ENCODE measurements at places on chromosomes 4 and X.
A peak's percentile ranks its signal among the peaks of the same experiment; 100 is the strongest.

- no peak for DNase-seq
These were observed 33.6 kb upstream of the JADE1 start for GRCh38 chr4:128775916-128776315.

DNA sequence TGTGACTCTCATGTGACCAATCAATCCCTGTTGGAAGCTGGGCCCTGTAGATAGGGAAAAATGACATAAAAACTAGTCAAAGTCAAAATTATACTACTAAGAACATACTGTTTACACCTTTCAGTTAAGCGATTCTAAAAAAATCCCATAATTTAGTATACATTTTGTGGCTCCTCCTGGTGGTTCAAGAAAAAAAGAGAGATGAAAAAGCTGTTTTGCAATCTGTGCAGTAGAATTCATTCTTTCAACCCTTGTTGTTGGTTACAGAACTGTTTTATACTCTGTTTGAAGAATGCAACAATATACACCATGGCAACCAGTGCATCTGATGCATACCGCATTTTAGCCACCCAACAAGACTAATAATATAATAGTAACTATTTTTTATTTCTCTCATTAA lies 66.8 kb upstream of the ANK2 start:
- no peak for DNase-seq

DNA sequence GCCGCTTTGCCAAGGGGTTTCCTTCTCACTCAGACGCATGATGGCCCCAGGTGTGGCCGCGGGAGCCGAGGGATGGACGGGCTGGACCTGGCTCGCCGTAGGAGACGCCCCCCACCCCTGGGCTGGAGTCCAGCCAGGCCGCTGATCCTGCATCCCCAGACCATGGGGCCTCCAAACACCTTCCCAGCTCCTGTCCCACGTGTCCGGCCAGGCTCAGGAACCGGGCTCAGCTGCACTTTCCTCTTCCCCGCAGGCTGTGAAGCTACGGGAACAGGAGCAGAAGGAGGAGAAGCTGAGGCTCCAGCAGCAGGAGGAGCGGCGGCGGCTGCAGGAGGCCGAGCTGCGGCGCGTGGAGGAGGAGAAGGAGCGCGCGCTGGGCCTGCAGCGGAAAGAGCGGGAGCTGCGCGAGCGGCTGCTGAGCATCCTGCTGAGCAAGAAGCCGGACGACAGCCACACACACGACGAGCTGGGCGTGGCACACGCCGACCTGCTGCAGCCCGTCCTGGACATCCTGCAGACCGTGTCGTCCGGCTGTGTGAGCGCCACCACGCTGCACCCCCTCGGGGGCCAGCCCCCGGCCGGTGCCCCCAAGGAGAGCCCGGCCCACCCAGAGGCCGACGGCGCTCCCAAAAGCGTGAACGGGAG lies 9.1 kb downstream of the AKAP17A start:
- DNase-seq: no peak

GRCh38 chr4:23728971-23729370 lies 160.9 kb downstream of the PPARGC1A start:
- DNase-seq: no peak

- no peak for DNase-seq
These were observed 4.9 kb downstream of the FGFR3 start for GRCh38 chr4:1797861-1798579.

DNA sequence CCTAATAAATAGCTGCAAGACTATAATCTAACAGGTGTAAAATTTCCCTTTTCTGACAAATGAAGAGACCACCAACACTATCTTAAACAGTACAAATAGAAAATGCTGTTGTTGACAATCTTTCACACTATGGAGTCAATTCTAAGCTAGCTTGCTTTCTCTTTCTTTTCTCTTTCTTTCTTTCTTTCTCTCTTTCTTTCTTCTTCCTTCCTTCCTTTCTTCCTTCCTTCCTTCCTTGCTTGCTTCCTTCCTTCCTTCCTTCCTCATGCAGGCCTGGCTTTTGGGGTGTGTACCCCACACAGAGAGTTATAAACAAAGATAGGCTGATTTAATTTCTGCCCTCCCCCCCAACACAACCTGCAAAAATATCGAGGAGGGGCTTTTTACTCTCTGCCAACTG lies 8.1 kb upstream of the ARX start:
- no peak for DNase-seq

DNA sequence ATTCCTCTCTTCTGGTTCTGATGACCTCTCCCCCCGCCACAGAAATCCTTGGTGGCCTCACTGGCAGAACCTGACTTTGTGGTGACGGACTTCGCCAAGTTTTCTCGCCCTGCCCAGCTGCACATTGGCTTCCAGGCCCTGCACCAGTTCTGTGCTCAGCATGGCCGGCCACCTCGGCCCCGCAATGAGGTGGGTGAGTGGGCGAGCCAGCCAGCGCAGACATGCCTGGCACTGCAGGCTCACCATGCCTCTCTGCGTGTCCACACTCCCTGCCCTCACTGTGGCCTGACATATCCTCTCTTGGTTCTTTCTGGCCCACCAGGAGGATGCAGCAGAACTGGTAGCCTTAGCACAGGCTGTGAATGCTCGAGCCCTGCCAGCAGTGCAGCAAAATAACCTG lies 8.7 kb downstream of the UBA1 start:
- DNase-seq: no peak

DNA sequence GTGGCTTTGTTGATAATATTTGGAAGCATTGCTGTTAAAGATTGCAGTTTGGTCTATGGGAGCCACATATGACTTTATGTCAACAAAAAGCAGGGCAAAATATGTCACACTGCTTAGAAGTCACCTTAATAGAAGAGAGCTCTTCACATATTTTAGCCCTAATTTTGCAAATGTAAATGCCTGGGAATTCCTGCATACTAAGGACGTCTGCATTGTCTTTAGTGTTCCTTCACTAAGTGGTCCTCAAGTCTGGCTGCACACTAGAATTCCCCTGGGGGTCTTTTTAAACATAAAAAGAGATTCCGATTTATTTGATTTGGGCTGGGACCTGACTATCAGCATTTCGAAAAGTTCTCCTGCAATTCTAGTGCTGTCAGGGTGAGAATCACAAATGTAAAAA lies 495.1 kb upstream of the FAM241A start:
- no peak for DNase-seq

GRCh38 chr4:125397226-125397625 lies 82.5 kb downstream of the FAT4 start:
- no peak for DNase-seq

DNA sequence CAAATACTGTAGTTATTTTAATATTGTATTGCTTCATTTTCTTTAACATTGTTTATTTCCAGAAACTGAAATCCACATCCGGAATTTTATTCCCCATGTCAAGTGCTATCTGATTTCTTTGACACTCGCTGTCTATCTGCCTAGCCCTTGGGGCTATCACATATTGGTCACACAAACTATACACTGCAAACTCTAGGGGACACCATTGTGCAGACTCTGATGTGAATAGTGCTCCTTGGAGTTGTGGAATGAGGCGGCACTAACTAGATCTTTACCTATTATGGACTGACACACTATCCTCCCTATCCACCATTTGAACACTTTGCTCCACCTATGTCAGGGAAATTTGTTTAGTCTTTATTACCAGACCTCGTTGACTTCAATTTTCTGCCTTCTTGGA lies 534.5 kb downstream of the GLUD2 start:
- no peak for DNase-seq

- DNase-seq: peak; percentile 22
These were observed 743 bp downstream of the ANTXR2 start for GRCh38 chr4:80072228-80072743.

DNA sequence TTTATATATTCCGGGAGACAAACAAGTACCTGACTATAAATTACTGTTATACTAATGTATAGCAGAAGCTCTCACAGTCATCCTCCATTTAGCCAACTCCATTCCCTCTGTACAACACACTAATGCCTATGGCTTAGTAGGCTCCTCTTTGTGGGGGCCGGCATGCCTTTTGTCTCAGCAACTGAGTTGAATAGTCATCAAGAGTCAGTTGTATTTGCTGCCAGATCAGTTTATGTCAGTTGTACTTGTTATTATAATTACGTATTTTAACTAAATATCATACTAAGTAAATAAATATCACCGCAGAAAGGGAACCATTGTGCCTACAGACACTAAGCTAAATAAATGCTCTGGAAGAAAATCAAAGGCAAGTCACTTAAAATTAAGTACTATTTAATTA lies 9.9 kb downstream of the PRMT9 start:
- DNase-seq: peak; percentile 76

DNA sequence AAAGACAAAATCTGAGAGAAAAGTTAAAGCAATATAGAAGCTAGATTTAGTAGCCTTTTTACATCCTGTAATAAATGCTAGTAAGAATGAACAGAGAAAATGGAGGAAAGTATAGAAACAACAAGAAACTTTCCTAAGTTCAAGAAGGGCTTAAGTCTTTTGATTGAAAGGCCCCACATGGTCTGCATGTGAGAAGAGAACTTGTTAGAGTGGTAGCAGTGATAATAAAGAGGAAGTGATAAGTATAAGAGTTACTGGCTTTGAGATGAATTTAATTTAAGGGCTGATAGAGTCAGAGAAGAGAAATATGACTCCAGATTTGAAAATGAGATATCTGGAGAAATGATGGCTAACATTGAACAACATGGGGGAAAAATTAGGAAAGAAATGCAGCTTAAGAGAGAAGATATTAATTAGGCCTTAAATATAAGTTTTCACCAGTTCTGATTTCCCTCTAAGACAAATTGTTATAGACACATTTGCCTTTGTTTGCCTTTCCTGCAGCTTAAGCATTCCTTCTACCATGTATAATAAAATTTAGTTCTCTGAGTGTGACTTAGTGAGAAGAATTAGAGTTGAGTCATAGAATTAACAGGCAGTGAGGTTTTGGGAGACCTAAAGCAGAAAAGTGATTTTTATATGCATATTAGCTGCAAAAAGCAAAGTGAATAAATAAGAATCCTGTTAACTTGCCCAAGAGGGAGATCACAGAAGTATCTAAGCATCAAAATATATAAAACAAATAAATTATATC lies 18.4 kb downstream of the ZFX start:
- DNase-seq: peak; percentile 11

DNA sequence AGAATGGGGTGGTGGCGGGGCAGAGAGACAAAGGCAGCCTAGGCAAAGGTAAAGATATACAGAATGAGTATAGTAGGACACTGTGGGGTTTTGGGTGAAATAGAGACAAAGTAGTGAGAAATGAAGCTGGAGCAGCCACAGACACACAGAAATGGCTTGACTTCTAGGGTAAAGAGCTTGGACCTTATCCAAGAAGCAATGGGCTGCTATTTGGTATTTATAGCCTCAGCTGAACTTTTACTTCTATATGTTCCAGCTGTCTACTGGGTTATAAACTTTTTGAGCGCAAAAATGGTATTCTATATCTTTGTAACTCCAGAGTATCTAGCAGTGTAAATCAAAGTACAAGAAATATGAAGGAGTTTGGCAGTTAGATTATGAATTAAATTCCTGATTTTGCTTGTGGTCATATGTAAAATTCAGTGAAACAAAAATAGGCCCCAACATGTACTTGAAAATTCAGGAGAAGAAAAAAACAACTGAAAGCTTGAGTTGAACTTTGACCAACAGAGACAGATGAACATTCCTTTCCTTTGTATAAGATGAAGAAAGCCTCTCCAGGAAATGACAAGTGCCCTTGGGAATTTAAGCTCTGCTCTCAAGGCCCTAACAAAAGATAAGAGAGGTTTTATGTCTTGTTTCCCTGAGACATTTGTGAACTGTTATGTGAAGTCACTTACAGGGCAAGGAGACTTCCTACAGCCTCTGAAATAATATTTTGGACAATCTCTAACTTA lies 354.1 kb downstream of the CHIC1 start:
- DNase-seq: peak; percentile 91

GRCh38 chr4:141571362-141571761 lies 65.0 kb upstream of the IL15 start:
- peak; percentile 60 for DNase-seq

DNA sequence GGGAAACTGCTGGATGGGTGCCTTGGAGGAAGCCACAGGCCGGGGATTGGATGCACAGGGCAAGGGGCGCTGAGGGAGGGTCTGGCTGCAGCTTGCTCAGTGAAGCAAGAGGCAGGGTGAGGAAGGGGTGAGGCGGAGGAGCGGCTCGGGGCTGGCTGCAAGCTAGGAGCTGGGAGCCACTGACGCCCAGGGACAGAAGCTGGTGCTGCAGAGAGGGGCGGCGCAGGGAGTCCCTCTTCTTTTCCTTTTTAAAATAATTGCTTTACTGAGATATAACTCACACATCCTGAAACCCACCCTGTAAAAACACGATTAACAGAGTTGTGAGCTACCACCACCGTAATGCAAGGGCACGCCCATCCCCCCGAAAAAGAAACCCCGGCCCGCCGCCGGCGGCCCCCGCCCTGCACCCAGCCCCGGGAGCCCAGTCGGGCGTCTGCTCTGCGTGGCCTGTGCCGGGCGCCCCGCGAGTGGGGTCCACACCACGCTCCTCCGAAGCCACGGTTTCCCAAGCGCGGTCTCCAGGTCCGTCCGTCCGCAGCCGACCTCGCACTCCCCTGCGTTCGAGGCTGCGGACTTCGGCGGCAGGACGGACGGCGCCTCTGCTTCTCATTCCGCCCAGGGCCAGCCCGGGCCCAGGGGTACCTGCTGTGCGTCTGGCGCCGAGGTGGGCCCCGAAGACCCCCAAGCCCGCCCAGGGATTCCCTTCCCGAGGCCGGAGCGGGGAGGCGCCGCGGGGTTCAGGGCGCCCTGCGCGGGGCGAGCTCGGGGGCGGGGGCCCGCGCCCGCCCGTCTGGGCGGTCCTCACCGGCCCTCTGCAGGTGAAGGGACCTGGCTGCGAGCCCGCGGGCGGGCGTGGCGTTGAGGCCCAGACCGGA lies 866 bp upstream of the UVSSA start:
- DNase-seq: peak; percentile 16

DNA sequence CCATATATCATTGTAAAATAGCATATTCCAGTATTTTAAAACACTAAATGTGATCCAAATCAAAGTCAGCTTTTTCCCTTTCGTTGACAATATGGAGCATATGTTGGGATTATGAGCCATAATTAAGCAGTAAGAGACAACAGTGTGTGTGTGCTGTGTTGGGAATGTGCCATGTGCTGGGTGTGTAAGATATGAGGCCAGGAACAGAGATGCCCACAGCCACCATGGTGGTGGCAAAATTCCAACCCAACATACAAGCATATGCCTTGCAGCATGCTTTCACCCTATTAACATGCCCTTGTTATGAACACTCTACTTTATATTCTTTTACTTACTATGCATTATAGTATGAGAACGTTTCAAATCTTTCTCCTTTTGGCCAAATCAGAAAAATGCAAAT lies 1560.4 kb upstream of the TENM3 start:
- DNase-seq: no peak

DNA sequence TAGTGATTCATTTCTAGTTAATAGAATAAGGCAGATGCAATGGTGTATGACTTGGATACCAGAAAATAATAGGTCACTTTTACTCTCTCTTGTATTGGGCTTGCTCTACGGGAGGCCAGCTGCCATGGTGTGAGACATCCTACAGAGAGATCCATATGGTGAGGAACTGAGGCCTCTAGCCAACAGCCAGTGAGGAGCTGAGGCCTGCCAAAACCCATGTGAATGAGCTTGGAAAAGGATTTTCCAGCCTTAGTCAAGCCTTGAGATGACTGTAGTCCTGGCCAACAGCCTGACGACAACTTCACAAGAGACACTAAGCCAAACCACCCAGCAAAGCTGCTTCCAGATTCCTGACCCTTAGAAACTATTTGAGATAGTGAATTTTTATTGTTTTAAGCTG lies 1300.2 kb downstream of the RAPGEF2 start:
- no peak for DNase-seq

- DNase-seq: no peak
These were observed 470.2 kb downstream of the PCDH19 start for GRCh38 chrX:99939883-99940232.

All from IMR-90 (cell line).